ENCODE measurements at places on chromosomes 4 and X. TPM values are rescaled to one million over a fixed set of nuclear protein-coding genes. Genes with fewer than 3 reads are reported as not detected.

CTBP1 gene
- 92.5 TPM for total RNA-seq

FRG1 gene
- total RNA-seq: 40.3 TPM

PPP4R3C gene
- not detected for total RNA-seq

TCEAL1 gene
- total RNA-seq: 37.0 TPM

PLP1 gene
- not detected for total RNA-seq

CTAG2 gene
- total RNA-seq: not detected
